Stimulated activated CD4-positive, alpha-beta T cell treated with anti-CD3 and anti-CD28 coated beads, Interleukin-4, amount 100 ng/mL, for 48 hours (primary cell): ENCODE measurements at places on chromosomes 4 and X.

DNA sequence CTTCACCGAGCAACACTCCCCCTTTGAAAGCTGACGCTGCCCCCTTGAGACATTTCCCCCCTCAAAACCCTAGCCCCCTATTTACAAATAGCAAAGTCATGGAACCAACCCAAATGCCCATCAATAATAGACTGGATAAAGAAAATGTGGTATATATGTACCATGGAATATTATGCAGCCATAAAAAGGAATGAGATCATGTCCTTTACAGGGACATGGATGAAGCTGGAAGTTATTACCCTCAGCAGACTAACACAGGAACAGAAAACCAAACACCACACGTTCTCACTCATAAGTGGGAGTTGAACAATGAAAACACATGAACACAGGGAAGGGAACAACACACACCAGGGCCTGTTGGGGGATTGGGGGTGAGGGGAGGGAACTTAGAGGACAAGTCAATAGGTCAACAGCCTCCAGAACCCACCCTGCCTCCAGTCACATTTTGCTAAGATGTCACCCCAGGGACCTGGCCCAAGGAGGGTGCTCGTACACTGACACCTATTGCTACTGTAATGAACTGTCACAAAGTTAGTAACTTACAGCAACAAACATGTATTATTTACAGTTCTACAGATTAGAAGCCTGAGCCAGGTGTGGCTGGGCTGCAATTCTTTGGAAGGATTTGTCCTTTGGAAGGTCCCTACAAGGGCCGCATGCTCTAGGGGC is 20.6 kb downstream of the SCD5 start:
- no peak for DNase-seq

DNA sequence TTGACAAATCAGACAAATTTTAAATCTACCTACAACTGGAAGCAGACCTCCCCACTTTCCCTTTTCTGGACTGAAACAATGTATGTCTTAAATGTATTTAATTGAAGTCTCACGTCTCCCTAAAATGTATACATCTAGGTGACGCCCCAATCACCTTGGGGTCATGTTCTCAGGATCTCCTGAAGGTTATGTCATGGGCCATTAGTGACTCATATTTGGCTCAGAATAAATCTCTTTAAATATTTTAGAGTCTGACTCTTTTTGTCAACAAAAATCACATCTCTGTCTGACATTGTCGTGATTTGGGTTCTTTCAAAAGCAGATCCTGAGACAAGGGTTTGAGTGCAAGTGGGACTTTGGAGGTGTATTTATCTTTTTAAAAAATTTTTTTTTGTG is 26.2 kb upstream of the BOD1L1 start:
- no peak for DNase-seq

DNA sequence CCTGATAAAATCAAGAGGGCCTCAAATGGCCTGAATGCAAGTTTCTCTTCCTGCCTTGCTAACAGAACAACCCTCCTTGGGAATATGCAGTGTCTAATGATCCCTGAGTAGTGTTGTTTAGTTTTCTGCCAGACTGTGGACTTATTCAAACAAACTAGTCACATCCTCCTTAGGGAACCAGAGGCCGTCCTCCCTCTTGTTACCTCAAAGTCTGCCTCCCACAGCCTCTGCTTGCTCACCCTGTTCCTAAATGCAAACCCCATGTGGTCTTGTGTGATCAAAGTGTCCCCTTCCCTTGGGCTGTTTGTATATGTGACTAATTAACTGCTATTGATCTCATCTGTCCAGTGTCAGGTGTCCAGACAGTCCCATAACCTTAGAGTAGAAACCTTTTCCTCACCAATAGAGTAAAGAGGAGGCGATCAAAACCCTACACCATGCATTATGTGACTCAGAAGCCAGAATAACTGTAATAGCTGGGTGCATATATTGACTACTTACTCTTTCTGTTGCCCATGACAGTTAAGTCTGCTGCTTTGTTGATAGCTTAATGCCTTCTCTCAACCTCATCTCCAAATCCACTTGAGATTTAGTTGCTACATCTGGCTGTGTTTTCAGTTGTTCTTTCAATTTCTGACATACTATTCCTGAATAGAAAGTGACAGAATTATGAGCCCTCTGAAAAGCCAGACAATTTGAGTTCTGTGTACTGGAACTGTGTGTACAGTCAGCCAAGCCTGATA is 473.0 kb upstream of the NWD2 start:
- no peak for DNase-seq

DNA sequence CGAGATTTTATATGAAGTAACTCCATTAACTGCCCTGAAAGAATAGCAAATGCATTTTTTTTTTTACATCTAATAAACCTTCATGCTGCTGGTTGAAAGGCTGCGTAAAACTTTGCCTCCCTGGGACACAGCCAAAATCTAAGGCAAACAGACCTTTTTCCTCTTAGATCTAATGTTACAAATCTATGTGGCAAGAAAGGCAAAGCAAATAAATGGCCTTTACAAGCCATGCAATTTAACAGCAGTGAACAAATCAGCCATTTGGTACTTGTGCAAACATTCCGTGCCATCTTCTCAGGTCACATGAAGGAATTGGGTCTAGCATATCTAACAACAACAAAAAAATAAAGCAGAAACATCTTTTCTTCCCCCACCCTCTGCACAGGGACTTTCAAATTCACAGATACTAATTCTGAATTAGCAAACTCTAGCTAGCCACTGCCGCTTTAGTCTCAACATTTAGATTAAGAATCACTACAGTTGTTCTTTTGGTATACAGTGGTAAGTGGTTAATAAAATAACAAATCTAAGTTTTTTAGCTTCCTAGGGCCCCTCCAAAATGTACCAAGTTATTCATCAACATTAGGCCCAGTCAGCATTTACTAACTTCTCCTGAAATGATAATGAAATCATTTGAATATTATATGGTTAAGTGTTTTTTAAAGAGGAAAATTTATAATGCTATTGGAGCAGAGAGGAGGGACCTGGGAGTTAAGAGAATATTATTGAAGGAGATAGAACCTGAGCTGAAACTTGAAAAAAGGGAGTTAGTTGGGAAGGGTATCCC is 593.8 kb downstream of the SMARCA1 start:
- DNase-seq, result no peak

- DNase-seq, result no peak
Measured at GRCh38 chrX:9842541-9842940, 56.3 kb downstream of the SHROOM2 start.

- DNase-seq, result no peak
Measured at GRCh38 chrX:149937871-149938426, 342 bp downstream of the EOLA2 start.

GRCh38 chrX:20498851-20499635 is 232.3 kb upstream of the RPS6KA3 start:
- DNase-seq, result no peak
